ENCODE measurements at places on chromosomes 16 and 17.

DNA sequence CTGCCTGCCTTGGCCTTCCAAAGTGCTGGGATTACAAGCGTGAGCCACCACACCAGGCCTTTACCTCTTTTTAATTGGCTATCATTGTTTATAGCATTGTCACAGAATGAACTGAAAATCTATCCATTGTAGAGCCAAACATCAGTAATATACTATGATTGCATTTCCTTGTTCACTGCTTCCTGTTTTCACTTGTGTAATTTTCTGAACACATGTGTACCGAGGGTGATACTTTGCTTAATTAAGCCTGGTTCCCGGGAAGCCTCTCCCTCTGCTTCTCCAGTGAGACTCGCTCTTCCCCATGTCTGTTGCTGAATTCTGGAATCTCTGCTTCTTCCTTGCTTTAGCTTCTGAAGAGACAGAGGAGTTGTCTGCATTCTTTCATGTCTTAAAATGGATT is 33.1 kb downstream of the POLR3E start:
- DNase-seq, result no peak

DNA sequence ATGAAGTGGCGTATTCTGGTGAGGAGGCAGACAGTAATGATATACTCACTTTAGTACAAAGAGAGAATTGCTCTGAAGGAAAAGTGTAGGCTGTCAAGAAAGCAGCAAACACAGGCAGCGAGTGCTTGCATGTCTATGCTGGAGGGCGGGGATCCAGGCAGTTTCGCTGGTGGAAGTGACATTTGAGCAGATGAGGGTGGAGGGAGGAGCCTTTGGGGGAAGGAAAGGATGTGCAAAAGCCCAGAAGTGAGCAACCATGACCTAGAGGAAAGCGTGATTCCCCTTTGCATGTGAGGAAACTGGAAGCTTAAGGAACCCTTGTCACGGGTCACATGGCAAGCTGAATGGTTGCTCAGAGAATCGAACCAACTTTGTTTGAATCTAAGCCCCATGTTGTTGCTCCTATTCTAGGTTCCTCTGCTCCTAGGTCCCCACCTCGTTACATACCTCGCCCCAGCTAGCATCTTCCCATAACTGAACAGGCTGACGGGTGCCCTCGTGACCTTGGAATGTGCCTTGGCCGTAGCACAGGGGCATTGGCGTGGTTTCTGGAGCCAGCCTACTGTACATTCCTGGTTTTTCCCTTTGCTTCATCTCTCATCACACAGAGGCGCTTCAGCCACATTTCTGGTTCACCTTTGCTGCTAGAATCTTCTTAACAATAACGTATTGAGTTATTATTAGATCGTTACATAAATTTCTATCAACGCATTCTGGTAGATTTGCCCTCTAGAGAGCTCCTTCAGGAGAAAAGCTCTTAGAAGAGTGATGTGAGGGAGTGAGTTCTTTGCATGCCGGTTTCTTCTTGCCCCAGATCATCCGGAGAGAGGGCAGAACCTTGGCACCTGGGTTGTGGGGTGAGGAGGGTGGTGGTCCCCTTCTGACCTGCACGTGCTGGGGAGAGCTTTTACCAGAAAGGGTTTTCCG is 191.8 kb downstream of the SNX29 start:
- DNase-seq, result no peak

DNA sequence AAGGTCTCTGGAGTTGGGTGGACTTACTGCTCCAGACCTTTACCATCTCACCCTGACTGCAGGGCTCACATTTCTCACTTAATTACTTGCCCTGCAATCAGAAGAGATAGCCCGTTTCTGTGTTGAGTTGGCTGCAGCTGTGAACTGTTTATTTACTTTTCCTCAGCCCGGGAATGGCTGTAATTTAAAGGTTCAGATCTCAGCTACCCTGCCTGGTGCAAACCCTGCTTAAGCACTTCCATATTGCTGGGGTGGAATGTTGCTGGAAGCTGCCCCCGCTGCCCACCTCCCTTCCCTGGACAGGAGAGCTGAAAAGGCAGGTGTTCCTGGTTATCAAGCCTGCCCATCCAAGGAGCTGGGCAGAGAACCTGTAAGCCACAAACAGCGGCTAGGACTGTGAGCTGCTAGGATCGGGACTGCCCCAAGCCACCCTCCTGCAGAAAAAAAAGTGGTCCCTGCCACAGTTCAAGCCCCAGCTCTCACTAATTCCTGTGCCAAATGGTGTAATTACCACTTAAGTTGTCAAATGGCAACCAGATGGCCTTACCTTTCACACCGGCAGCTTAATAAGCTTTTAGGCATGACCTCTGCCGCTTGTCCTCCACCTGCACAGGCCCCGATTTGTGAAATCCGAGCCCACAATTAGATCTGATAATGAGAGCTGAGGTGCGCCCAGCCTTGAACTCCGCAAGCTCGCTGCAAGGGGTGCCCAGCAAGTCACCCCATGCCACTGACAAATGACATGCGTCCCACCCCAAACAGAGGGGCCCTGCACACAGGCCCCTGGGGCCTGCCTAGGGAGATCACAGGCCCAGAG is 269.8 kb downstream of the C16orf95 start:
- no peak for DNase-seq

DNA sequence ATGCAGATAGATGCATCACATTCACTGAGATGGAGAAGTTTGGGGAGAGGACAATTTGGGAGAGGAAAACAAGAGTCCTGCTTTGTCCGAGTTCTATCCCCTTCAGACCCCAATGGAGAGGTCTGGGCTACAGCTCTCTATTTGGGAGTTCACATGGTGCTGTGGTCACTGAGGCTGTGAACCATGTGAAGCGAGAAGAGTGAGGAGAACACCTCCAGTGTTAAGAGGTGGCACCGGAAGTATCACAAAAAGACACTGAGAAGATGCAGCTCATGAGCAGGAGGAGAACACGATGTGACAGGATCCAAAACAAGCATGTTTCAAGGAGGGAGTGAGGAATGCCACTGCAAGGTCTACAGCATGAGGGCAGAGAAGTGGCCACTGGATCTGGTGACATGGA is 39.7 kb downstream of the PIK3R5 start:
- DNase-seq, result no peak

DNA sequence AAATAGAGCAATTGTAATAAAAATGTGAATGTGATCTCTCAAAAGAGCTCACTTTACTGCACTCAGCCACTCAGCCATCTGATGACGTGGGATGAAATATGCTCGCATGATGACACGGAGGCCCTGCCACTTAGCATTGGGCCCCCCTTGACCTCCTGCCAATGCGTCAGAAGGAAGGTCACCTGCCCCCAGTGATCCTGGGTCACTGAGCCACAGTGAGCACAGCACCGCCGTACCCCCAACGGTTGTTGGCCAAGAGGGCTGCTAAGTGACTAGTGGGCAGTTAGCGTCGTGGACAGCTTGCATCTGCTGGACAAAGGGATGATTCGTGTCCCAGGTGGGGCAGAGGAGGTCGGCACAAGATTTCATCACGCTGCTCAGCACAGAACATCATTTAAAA is 22.9 kb downstream of the ZC3H18 start:
- no peak for DNase-seq

DNA sequence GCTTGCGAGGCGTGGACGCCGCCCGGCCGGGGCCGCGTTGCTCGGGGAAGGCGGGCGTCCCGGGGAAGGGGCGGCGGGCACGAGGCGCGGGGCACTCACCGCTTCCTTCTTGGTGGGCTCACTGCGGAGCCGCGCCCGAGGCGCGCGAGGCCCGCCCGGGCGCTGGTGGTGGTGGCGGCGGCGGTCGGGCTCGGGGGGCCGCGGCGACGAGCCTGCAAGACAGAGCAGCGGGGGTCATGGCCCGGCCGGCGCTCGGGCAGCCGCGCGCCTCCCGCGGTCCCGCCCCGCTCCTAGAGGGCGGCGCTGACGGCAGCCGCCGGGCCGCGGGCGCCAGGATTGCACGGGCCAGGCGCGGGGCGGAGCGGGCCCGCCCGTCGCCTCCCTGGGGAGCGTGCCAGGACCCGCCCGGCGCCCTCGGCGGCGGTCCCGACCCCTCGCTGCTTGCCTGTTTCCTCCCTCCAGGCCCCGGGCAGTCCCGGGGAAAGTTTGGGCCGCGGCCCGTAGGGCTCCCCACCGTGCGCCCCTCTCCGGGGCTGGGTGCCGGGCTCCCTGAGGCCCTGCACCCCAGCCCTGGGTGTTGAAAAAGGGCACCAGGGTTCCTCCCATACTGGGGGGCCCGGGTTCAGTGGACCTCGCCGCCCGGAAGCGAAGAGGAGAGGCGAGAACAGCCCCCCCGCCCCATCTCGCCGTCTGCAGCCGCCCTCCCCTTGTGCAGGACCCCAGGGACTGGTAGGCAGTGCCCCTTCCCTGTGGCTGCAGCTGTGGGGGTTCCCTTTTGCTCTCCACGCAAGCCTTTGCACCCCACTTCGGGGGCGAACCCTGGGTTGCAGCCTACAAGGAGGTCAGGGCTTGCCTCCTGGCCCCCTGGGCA is at the start of gene C16orf74:
Gene C16orf74 (minus strand): TSS at position 270 of the 871 bp plus-strand sequence. CDS start 15,879 bp downstream, outside the sequence.
- DNase-seq, result peak; percentile 41

DNA sequence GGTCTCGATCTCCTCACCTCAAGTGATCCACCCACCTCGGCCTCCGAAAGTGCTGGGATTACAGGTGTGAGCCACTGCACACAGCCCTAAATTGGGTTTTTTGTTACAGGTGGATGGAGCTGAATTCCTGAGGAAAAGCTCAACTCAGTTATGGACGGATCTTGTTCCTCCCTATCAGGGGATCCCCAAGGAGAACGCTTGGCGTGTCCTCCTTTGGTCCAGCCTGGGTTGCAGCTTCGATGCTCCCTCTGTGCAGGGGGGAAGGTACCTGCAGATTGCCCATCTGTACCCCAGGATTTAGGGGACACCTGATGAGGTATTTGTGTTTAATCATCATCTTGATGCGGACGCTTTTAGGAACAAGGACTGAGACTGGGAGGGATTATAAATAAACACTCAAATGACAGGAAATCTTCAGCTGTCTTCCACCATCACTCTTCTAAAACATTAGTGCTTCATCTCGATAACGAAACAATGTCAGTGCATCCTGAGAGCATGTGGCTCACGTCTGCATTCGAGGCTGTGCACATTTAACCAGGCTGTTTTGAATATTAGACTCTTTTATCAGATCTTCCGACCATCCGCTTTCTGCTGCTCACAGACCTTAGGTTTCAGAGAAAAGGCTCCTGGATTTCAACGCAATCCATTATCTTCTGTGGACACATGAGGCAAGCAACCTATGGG is 18.2 kb upstream of the MEIOB start:
- no peak for DNase-seq

- no peak for DNase-seq
Measured at GRCh38 chr16:52439171-52439701, 107.7 kb downstream of the TOX3 start.

DNA sequence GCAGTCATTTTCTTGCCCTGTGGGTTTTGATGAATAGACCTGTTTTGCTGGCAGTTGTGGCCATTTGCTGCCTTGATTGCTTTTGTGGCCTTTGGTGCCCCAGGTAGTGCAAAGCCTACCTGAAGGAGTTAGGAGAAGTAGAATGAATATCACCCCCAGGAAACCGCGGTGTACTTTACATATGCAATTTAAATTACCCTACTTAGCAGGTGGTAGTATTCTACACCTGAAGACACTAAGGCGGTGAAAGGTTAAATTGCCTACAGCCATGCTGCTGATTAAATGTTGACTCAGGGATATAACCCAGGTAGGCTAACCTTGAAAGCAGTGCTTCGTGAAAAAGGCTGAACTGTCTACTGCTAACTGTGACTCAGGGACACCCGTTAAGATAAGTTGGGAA is 27.2 kb upstream of the WWOX start:
- DNase-seq, result no peak

GRCh38 chr16:50315346-50315997 is 49.1 kb downstream of the ADCY7 start:
- peak; percentile 28 for DNase-seq

GRCh38 chr16:72788269-72788809 is 259.6 kb downstream of the ZFHX3 start:
- DNase-seq, result peak; percentile 34

GRCh38 chr16:72924927-72925630 is 122.8 kb downstream of the ZFHX3 start:
- DNase-seq, result no peak

- DNase-seq, result no peak
Measured at GRCh38 chr16:53323924-53324323, 110.3 kb upstream of the RBL2 start.

- no peak for DNase-seq
Measured at GRCh38 chr17:56808503-56808902, 25.2 kb downstream of the C17orf67 start.

DNA sequence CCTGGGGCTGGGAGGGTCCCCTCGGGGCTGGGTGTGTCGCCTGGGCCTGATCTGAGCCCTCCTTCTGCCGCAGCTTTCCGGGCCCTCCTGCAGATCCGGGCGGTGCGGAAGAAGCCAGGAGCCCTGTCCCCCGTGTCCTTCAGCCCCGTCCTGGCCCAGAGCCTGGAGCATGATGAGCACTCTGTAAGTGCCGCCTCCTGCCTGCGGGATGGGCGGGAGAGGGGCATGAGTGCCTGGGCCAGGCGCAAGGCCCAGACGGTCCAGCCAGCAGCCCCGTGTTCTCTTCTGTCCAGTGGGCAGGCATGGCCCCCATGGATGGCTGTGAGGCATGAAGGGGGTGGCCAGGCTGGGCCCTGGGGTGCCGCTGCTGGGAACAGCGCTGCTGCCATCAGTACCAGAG is 16.0 kb upstream of the NUDT16L1 start:
- DNase-seq, result no peak

GRCh38 chr17:20982589-20983358 is 60.0 kb downstream of the USP22 start:
- no peak for DNase-seq

DNA sequence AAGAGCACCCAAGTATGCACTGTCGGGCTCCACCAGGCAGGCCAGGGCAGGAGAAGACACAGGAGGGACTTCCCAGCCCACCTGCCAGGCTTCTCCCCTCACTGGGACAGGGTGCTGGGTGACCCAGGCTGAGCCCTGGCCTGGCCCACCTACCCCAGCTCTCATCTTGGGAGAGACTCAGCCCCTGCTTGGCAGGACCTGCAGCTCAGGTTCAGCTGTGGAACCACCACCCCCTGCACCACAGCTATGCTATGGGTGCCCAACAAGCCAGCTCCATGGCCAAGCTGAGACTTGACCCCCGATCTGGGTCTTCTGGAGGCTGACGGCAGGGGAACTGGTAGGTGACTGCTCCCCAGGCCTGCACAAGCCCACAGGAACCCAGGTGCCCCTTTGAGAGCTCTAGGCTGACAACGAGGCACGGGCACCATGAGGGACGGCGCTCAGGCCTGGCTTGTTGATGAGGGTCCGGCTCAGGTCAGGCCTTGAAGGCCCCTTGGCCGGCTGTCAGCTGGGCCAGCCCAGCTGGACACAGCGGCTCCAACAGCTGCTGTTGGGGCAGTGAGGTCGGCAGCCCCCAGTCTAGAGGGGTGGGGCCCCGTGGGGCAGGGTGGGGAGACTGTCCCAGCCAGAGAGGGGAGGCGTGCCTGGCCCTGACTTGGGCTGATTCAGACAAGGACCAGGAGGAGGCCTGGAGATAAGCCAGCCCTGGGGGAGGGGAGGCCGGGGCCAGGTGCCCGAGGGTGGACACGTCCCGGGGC is 4.6 kb downstream of the RPUSD1 start:
- DNase-seq, result no peak

DNA sequence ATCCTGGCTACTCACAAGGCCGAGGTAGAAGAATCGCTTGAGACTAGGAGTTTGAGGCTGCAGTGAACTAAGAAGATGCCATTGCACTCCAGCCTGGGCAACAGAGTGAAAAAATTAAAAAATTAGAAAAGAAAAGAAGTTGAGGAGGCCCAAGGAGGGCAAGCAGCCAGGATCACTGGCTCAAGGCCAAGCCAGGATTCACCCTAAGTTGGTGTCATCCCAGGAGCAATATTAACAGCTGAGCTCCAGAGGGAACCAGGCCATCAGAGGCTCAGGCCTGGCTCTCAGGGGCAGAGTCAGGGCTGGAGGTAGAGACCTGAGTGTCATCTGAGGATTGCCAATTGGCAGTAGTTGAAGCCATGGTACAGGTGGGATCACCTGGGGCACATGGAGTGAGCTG is 20.7 kb downstream of the DRC3 start:
- no peak for DNase-seq

- DNase-seq, result no peak
Measured at GRCh38 chr16:79821911-79822310, 221.4 kb upstream of the MAF start.
